Activated CD4-positive, alpha-beta T cell treated with anti-CD3 and anti-CD28 coated beads, Interleukin-10, Interleukin-2, amounts not matched to agents 100 ng/mL and 50 ng/mL, durations not matched to agents 16 hours and 8 hours (primary cell): ENCODE measurements at places on chromosomes 2 and 18.

DNA sequence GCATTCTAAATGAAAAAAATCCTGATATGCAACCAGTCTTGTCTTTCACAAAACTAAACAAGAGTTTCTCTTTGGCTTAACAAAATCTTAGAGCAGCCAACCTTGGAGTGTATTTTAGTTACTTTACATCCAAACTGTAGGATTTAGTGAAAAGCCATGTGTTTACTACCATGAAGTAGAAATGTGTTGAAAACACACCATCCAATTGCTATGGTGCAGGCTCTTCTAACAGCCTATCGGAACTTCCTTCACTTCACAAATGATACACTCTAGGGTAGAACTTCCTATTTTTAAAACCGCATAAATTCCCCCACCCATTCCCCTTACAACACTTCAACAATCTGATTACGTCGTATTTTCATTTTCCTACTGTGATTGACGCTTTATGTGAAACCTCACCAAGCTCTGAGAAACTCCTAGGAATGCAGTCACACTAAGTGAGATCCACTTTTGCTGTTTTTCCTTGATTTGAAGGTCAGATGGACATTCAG is 74.4 kb upstream of the MAP4K4 start:
- peak; percentile 47 for DNase-seq

DNA sequence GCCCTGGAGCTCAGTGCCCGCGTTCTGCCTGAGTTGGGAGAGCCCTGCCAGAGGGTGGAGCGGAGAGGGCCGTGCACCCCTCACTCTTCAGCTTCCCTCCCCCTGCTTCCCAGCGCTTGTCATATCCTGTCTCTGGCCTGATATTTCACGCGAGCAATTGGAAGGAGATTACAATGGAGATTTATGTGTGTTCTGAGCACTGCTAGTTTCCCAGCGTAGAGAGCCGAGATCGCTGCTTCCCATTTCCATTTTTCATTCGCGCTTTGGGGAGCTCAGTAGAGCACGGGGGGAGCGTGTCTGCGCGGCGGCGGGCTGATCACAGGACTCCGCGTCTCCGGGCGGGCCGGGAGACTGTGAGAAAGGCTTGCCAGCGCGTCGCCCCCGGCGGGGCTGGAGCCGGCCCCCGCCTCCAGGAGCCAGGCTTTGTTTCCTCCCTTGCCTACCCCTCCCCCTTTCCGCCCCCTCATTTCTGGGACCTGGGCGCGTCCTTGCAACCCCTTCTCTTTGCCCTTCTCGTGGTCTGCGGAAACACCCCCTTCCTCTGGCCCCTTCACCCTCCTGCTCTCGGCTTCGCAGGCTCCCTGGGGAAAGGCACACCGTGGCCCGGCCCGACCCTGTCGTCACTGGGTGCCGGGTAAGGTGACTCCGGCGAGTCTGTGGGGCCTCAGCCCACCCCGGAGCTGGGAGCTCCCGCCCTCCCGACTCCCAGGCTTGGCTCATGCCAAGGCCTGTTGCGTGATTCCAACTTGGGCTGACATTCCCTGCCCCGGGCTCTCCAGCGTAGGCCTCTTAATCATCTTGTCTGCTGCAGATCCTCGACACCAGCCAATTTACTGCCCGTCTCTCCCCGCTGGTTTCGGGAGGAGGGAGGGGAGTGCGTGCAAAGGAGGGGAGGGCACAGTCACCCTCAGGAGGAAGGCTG is 5.8 kb downstream of the DLX2 start:
- no peak for DNase-seq

- peak; percentile 28 for DNase-seq
Observed at GRCh38 chr2:181454686-181455450, 2.3 kb upstream of the ITGA4 start.

DNA sequence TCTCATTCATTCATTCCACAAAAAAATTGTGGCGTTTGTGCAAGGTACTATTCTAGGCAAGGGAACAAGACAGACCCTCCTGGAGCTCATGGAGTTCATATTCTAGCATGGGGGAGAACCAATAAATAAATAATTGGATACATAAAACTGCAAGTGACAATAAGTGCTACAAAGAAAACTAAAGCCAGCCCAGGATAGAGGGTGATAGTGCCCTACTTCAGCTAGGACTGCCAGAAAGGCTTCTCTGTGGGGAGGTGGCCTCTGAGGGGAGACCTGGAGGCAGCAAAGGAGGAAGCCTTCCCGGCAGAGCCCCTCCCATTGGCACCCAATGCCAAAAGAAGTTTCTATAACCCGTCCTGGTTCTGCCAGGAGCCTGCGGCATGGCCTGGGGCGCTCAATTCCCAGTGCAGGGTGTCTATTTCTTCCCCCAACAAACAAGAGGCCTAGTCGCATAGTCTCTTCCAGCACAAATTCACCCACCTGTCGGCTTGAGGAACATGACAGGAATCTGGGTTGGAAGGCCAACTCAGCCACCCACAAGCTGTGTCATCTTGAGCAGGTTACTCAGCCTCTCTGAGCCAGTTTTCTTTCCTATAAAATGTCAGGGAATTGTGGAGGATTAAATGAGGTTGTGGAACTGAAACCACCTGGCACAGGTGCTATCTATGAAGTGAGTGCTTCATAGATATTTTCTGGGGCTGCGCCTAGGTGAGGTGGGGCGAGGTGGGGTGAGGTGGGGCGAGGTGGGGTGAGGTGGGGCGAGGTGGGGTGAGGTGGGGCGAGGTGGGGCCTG is 94.3 kb downstream of the ZFP36L2 start:
- no peak for DNase-seq

GRCh38 chr2:218583983-218584850 is 15.6 kb downstream of the CNOT9 start:
- no peak for DNase-seq

DNA sequence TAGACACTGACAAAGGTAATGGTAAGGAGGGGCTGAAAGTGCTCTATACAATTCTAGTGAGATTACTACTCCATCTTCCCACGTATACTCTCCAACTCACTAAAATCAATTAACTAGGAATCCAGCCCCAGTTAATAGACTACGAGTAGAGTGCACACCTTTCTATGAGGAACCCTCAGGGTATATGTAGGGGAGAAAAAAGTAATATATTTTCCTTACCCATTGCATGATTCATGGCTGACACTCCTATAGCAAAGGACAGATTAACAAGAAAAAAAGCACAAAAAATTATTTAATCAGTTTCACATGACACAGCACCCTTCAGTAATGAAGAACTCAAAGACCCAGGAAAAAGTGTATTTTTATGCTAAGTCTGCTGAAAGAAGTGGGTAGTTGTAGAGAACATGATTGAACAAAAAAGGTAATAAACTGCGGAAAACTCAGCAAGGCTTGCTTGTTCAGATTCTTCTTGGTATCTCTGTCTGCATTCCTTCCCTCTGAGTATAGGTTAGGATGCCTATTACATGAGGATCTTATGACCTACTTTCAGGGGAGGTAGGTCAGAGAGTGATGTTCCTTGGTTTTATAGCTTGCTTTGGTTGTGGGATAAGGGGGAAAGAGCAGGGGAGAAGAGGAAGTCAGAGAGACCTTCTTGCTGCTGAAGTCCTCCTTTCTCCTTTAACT is 342.0 kb upstream of the DLGAP1 start:
- no peak for DNase-seq

DNA sequence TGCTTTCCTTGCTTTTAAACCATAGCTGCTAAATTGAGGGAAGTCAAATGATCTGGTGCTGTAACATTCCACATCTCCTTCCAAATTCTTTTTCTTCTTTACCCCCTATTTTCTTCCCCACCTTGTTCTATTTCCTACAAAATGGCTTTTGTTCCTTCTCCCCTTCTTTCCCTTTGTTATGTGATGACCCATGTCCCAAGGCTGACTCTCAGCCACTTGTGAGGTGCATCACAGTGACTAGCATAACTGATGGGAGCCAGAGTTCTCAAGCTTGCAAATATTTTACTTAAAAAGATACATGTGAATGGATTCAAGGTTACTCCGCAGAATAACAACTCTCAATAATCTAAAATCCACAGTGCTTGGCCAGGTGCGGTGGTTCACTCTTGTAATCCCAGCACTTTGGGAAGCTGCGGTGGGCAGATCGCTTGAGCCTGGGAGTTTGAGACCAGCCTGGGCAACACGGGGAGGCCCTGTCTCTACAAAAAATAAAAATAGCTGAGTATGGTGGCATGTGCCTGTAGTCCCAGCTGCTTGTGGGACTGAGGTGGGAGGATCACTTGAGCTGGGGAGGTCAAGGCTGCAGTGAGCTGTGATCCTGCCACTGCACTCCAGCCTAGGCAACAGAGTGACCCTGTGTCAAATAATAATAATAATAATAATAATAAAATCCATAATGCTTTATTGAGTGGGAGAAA is 100.1 kb upstream of the CERS6 start:
- no peak for DNase-seq

- DNase-seq, result no peak
Observed at GRCh38 chr18:79206444-79206843, 137.2 kb downstream of the ATP9B start.

DNA sequence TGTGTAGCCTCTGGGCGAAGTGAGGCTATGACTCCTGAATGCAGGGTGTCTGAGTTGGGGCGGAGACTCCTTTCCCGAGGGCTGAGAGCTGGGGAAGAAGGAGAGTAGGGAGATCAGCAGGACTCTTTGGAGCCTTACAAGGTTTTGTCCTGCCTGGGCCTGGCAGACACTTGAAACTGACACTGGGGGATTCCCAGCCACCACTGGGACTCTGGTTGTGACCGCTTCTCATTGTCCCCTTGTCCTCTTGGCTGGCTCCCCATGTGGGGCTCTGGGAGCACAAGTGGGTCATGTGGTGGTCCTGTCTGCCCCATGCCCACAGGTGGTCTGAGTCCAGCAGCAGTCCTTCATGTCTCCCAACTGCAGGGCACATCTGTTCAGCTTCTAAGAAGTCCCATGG is 78.2 kb upstream of the MGAT4A start:
- no peak for DNase-seq

DNA sequence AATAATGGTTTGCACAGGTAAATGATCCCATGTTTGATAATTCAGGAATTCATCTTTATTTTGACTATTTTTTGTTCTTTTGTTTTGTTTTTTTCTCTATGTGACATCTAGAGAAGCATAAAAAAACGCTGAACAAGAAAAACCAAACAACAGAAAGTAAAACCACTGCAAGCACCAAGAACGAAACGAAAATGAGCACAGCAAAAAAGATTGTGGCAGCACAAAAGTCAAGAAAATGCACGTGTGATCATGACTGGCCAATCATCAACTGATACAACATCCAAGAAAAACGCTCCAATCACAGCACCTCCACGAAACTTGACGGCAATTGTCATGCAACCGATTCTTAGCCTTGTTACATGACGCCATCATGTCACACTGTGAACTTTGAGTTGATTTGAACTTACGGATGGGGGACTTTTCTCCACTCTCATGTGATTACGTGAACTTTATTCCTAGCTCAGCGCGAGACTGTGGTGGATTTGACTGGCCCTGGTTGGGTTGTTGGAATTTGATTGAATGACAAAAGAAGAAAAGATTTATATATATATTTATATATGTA is 318.7 kb downstream of the CELF4 start:
- no peak for DNase-seq

DNA sequence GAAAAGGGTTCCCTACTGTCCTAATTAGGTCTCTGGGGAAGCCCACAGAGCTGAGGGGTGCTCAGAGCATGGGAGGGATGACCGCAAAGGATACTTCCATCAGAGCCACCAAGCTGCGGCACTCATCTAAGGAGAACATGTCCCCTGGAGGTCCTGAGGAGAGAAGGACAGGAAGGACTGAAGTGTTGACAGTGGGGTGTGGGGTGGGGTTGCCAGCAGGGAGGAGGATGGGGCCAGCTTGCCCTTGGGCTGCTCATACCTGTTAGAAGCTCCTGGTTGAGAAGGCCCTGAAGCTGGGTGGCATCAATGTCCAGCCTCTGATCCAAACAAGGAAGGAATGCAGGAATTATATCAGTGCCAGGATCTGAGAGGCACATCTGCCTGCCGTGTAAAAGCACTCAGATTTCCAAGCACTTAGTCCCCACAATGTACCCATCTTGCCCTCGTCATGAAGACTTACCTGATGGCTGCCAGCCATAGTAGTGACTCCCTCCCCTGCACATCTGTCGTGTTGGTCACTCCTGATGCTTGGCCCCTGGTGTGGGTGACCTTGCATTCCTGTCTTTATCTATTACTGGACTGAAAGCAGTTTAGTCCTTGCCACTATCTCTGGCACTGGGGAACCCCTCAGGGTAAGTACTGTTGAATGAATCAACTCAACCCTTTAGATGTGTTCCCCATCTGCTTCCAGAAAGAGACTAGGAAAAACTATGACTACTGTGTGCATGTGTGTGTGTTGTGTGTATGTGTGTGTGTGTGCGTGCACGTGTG is 68.9 kb downstream of the CAPN13 start:
- DNase-seq, result no peak

DNA sequence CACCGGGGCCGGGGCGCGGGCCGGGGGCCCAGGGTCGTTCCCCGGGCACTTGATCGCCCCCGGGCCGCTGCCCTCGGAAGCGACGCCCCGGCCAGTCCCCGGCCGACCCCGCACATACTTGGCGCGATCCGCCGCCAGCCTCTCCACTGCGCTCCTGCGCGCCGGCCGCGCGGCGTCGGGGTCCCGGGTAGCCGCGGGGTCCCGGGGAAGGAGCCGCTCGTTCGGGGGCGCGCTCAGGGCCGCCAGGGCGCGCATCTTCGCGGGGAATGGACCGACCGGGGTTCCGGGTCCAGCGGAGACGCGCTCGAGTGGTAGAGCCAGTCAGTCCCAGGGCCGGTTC is 204 bp downstream of the FAM110C start:
- DNase-seq, result no peak

DNA sequence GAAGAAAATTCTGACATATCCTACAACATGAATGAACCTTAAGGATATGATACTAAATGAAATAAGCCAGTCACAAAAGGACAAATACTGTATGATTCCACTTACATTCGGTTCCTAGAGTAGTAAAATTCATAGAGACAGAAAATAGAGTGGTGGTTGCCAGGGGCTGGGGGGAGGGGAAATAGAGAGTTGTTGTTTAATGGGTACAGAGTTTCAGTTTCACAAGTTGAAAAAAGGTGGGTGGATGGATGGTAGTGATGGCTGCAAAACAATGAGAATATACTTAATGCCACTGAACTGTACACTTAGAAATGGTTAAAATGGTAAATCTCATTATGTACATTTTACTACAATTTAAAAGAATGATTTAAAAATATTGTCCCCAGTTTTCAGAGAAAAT is 53.3 kb upstream of the NFU1 start:
- peak; percentile 36 for DNase-seq

DNA sequence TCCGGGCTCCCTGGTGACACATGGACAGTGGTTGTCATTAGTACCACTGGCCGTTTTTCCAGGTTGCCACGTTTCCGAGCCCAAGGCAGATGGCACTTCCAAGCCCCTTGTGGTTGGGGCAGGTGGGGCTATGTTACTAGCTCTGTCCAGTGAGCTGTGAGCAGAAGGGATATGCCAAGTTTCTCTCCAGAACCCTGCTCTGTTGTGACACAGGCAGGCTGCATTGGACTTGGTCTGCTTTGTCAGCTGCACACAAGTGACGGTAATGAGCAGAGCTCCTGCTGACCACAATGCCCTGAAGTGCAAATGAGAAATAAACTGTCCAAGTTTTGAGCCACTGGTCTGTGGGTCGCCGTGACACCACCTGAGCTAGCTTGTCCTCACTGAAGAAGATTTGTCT is 118.8 kb downstream of the GYPC start:
- DNase-seq, result no peak
